ENCODE measurements at places on chromosomes 1 and 21.

- DNase-seq: no peak
These were observed at the start of gene F13B for GRCh38 chr1:197066719-197067456. Gene F13B, minus strand, starts transcription at chr1:197067260. Its CDS starts 37 bp downstream, at chr1:197067223.

- DNase-seq: no peak
These were observed 8.7 kb downstream of the ETS2 start for GRCh38 chr21:38814126-38815059.

DNA sequence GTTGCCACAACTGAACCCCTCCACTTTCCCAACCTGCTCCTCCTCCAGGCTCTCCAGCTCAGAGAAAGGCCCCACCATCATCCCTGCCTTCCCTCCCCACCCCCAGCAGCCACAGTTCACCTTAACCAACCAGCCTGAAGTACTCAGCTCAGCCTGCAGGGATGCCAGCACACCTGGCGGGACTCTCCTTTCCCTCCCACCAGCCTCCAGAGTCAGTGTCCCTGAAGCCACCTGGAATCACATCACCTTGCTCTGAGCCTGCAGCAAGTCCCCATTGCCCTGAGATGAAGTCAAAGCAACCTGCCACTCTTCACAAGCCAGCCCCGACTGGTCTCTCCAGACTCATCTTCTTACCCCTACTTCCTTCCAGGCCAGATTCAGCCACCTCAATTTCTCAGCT, 26.2 kb upstream of the ZC3H12A start:
- no peak for DNase-seq

GRCh38 chr21:14900058-14900457, 164.7 kb downstream of the NRIP1 start:
- DNase-seq: peak; percentile 33

DNA sequence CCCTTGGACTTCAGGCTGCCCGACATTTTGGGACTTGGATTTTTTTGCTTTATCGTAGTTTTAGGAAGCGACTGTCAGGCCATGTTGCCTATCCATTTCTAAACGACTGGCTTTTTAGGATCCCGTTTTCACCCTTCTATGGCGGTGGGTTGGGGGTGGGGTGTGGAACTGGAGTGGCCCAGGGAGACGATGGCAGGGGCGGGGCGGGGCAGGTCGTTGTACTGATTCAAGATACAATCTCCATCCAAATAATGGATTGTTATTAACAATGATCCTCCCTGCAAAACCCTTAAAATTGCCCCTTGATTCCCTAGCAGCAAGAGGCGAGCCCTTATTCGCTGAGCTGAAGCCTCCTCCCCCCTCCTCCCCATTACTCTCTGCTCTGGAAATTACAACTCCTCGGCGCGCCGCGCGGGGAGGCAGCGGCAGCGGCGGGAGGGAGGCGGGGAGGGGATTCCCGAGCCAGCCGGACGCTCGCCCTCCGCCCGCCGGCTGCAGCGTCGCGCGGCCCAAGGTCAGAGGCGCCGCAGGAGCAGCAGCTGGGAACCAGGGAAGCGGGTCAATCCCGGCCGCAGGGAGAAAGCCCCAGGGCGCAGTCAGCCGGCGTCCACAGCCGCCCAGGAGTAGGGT, at the start of gene TRIM67:
Gene TRIM67, plus strand, starts transcription at position 392 of the 630 bp plus-strand sequence. CDS start 912 bp downstream, outside the sequence.
- DNase-seq: no peak

GRCh38 chr21:28581976-28582375, 410.7 kb downstream of the LTN1 start:
- no peak for DNase-seq

DNA sequence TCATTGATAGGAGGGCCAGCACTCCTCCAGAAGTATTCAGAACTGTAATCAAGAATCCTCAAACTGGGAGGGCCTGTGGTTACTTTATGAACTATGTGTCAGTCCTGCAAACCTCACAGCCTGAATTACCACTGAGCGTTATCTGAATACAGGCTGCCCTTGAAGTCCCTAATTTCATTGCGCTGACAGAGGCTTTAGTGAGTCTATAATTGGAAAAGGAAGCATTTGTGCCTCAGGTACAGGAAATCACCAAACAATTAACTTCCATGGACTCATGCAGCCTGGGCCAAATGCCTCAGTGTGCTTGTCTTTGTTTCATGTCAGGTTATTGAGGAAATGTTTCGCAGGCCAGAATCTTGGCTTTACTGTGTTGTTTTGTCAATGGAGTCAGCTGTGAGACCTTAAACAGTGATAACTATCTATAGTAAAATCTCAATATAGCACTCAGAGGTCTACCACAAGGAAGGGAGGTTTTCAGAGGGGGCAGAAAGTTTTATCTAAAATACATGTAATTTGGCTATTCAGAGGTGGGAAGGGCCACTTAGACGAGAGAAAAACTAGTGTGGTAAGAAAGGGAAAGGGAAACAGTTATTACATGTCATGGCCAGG, 32.9 kb upstream of the DOCK7 start:
- DNase-seq: no peak

GRCh38 chr1:70980361-70980760, 67.3 kb downstream of the PTGER3 start:
- DNase-seq: no peak

DNA sequence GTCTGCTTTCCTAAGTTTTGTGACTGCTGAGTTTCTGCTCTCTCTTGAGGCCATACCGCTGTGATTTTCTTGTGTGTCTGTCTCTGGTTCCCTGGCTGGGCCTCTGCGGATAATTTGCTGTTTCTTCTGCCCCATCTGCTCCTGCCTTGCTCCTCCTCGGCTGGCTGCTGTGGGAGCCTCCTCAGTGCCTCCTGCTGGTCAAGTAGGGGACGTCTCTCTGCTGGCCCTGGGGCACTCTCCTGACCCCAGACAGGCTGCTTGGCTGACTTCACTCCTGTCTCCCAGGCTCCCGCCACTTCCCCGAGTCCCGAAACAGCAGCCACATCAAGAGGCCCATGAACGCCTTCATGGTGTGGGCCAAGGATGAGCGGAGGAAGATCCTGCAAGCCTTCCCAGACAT, 28.5 kb downstream of the ETNK2 start:
- no peak for DNase-seq

DNA sequence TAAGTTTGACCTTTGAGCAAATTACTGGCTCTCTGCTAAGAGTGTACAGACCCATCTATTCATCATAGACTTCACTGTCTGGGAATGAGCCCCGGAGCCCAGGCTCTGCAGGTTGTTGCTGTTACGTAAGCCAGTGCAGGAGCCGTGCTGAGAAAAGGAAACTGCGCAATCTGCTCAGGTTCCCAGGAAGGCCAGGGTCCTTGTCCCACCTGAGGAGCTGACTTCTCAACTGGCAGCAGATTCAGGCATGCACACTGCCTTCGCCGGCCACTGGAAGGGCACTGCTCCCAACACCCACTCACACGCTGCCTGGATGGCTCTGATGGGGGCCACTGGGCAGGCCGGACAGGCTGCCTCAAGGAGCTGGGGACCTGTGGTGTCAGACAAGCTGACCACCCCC, 19.5 kb downstream of the RCAN1 start:
- no peak for DNase-seq

DNA sequence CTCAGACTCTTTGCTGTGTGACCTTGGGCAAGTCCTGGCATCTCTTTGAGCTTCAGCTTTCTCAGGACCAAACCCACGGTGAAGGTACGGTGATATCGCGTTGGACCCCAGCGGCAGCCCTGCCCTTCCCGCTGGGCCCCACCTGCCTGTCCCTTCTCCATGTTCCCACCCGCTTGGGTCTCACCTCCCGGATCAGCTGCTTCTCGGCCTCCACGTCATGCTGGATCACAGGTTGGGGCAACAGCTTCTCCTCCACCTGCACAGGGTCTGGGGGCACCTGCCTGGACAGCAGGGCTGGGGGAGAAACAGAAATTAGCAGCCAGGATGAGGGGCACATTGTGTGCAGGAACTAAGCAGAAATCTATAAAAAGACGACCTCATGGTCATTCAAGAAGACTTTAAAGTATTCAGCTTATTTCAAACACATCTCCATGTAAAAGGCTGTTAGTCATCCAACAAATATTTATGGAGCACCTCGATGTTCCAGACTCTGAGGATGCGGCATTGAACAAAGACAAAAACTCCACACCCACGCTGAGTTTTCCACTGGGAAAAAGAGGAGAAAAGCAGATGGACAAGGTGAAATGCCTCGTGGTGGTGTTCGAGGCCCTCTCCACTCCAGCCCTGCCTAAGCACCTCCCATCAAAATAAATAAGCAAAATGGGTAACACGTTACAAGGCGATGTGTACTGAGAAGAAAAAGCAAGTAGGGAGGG, 19.5 kb downstream of the KIF17 start:
- peak; percentile 53 for DNase-seq

DNA sequence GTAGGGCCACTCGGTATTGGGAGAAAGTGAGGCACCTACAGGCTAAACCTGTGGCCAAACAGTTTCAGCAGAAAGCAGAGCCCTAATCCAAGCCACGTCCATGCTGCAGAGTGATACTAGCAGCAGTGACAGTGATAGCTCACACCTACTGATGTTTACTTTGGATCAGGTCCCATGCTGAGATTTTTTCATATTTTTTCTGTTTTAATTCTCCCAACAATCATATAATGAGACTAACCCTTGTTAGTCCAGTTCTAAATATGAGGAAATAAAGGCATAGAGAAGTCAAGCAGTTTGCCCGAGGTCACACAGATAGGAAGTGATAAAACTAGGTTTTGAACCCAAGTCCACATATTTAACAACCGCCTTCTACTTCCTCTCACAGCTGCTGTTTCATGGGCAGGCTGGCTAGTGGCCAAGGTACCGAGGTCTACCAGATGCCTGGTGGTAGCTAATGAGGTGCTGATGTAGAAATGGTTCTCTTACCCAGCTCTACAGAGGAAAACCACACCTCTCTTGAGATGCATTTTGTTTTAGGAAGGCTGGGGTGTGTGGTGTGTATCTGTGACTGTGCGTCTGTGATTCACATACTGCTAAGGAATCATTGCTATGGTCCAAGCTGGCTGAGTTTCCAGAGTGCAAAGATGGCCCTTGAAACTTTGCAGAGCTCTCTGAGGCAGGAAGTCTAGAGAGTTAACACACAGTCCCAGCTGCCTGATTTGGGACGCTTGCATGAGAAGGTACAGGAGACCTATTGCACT, 80.3 kb upstream of the ARTN start:
- peak; percentile 84 for DNase-seq

- no peak for DNase-seq
These were observed 44.1 kb upstream of the WLS start for GRCh38 chr1:68276448-68276847.

GRCh38 chr21:45438391-45439145, 33.6 kb downstream of the COL18A1 start:
- DNase-seq: no peak

GRCh38 chr1:209570743-209571142, 12.8 kb upstream of the CAMK1G start:
- DNase-seq: no peak

GRCh38 chr1:83619170-83619896, 379.6 kb downstream of the TTLL7 start:
- no peak for DNase-seq

GRCh38 chr1:156496211-156496761, 4.3 kb downstream of the MEF2D start:
- no peak for DNase-seq

DNA sequence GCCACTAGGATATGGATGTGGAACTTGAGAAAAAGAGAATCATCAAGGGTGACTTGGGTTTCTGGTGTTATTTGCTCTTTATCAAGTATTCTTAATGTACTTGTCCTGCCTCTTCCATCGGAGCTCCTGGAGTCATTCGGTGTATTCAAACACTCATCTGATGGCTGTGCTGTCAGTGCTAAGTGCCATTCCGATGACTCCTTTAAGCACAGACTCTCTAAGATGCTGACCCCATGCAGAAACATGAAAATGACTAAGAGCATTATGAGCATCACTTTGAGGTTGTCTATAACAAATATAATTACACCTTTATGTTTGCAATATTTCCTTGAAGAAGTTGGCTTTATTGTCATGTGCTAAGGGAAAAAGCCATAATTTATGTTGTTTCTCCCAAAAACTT, 11.3 kb upstream of the RPL5 start:
- no peak for DNase-seq

DNA sequence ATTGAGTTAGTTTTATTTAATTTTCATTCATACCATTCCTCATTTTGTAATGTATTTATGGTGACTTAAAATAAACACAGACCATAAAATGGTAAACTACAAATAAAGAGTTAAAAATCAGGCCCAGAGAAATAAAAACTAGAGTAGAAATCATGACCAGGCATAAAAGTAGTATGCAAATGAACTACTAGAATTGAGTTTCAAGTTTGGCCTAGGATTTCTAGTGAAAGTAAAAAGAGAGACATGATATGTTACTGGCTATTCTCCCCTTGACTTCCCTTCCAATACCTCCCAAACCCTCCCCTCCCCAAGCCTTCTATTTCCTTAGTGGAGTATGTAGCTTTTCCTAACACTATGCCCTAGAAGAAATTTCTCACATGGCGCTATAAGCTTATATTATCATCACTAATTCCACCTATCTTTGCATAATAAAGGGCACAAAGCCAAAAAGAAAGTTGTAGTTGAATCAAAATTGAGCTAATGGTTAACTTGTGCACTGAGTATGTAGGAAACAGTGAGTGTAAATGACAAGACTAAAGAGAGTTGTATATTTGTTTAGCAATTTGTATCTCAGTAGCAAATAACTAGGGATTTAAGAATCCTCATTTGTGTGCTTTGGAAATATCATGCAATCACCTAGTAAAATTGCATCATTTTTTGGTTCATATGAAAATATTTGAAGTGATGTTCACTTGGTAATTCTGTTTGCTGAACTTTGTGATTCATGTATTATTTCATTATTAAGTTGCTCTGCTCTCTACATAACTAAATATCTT, 29.7 kb upstream of the CDC14A start:
- peak; percentile 27 for DNase-seq

DNA sequence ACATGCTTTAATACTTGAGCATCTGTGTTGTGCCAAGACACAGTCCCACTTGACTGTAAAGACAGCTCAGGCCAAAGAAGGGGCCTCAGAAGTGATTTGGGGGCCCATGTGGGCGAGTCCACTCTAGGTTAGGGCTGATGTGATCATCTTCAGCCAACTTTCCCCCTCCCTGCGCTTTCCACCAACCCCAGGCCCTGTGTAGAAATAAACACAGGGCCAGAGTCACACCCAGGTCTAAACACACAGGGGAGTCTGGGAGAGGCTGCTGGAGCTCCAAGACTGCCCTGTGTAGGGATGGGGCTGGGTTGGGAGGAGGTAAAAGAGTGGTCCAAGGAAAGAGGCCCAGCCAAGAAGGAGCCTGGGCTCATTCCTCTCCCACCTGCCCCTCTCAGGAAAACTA, 2.5 kb upstream of the WNT2B start:
- DNase-seq: no peak

GRCh38 chr1:91774520-91775203, 111.3 kb downstream of the TGFBR3 start:
- peak; percentile 74 for DNase-seq

GRCh38 chr1:77759071-77760028, at the start of gene USP33:
Gene USP33, minus strand, starts transcription at chr1:77759852. Its CDS starts 18,155 bp downstream, at chr1:77741697.
- peak; percentile 88 for DNase-seq

- no peak for DNase-seq
These were observed 735.9 kb downstream of the KCNT2 start for GRCh38 chr1:195872376-195872775.
